Esophagus squamous epithelium (tissue), 5 donors: ENCODE measurements at places on chromosomes 7 and 10. TPM values are rescaled to one million over a fixed set of nuclear protein-coding genes. Genes with fewer than 3 reads are reported as not detected.
A peak's percentile ranks its signal among the peaks of the same experiment; 100 is the strongest.

GRCh38 chr7:137943132-137943551 lies 58.7 kb downstream of the CREB3L2 start:
- no peaks in the 10 kb centered on the region for H3K27me3 ChIP-seq
- H3K4me3 ChIP-seq: no peak overlapping the region
- DNase-seq: no peak
- peak overlapping the region; percentile 70 for H3K27ac ChIP-seq

DNA sequence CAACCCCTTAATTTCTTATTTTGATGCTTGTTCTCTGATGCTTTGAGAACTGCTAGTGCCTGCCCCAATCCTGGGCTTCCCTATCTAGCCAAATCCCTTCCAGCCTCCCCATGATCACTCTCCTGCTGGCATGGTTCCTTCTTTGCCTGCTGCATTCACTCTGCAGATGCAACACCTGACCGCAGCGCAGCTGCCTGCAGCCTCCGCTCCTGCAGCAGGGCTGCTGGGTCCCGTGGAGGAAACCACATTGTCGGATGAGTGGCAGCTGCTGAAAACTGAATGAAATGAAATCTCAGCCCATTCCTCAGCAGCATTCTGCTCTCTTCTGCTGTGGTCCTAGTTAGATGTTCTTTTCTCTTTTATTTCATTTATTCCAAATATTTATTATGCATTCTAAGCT lies 320.3 kb downstream of the CCDC3 start:
- no peaks in the 10 kb centered on the region for H3K36me3 ChIP-seq
- H3K27me3 ChIP-seq: no peaks in the 10 kb centered on the region
- no peaks in the 10 kb centered on the region for H3K4me1 ChIP-seq
- no peak overlapping the region for H3K4me3 ChIP-seq

- H3K27me3 ChIP-seq: no peaks in the 10 kb centered on the region
- H3K4me3 ChIP-seq: no peak overlapping the region
- no peak for DNase-seq
- H3K36me3 ChIP-seq: no peaks in the 10 kb centered on the region
- H3K27ac ChIP-seq: no peak overlapping the region
These were observed 103.1 kb upstream of the PARD3 start for GRCh38 chr10:34918060-34918775.

DNA sequence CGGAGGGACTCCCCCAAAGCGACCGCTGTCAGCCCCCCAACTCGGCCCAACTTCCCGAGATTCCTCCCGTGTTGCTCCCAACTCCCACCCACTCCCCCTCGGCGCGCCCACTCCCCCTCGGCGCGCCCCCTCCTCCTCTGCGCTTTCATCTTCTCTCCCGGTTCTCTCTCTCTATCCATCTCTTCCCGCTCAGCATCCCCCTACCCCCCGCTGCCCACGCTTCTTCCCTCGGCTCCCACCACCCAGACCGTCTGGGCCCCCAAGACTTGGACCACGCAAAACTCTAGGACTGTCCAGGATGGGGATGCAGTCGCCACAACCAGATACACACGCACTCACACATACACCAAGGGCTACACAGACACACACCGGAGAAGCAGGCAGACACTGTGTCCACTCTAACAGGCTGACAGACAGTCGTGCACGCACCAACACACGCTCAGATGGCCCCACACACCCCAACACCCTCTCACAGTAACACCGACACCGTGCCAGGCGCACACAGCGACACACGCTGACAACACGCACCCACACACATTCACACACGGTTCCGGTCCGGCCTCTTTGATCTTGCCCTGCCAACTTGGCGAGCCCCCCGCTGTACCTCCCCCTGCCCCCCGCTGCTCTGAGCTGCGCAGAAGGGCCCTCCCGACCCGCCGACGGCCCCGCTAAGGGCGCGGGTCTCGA lies 1.1 kb downstream of the GRID1 start:
- H3K4me1 ChIP-seq: peaks cover 54% of the 10 kb centered on the region
- no peak for DNase-seq
- H3K36me3 ChIP-seq: no peaks in the 10 kb centered on the region
- peaks cover 21% of the 10 kb centered on the region for H3K27me3 ChIP-seq

GRCh38 chr10:66277481-66277880 lies 648.4 kb upstream of the LRRTM3 start:
- H3K27ac ChIP-seq: no peak overlapping the region
- no peaks in the 10 kb centered on the region for H3K4me1 ChIP-seq
- no peaks in the 10 kb centered on the region for H3K36me3 ChIP-seq
- no peak for DNase-seq
- no peak overlapping the region for H3K4me3 ChIP-seq

DNA sequence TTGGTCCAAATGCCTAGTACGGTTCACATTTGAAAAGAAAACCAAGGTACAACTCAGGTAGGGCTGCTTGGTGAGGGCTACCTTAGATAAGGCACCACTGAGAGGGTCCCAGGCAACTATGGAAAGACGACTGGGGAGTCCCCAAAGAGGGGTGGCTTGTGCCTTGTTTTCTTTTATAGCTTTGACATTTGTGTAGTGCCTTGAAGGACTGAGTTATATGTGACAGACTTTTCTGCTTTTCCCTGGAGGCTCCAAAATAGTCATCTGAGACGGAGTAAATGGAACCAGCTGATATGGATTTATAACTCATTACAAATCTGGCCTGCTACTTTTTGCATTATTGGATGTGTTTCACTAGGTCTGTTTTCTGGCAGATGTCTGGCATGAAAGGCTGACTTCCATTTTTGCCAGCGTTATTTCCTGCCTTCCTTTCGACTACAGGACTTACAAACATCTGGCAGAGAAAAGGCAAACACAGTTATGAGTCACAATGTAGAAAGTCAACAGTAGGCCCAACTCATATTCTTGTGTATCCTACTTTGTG lies 88.2 kb upstream of the IMMP2L start:
- no peak for DNase-seq
- H3K4me3 ChIP-seq: no peak overlapping the region
- H3K27ac ChIP-seq: no peak overlapping the region
- no peaks in the 10 kb centered on the region for H3K4me1 ChIP-seq
- no peaks in the 10 kb centered on the region for H3K27me3 ChIP-seq

OPN1SW gene
- total RNA-seq: not detected

HOXA10 gene
- not detected for total RNA-seq

METTL27 gene
- 0.34 TPM for total RNA-seq
